ENCODE measurements at places on chromosomes 7 and 10.

GRCh38 chr10:101227429-101228152 lies 1.7 kb downstream of the LBX1 start:
- no peak for DNase-seq

- no peak for DNase-seq
Measured at GRCh38 chr7:2610466-2610865, 21.3 kb upstream of the TTYH3 start.

DNA sequence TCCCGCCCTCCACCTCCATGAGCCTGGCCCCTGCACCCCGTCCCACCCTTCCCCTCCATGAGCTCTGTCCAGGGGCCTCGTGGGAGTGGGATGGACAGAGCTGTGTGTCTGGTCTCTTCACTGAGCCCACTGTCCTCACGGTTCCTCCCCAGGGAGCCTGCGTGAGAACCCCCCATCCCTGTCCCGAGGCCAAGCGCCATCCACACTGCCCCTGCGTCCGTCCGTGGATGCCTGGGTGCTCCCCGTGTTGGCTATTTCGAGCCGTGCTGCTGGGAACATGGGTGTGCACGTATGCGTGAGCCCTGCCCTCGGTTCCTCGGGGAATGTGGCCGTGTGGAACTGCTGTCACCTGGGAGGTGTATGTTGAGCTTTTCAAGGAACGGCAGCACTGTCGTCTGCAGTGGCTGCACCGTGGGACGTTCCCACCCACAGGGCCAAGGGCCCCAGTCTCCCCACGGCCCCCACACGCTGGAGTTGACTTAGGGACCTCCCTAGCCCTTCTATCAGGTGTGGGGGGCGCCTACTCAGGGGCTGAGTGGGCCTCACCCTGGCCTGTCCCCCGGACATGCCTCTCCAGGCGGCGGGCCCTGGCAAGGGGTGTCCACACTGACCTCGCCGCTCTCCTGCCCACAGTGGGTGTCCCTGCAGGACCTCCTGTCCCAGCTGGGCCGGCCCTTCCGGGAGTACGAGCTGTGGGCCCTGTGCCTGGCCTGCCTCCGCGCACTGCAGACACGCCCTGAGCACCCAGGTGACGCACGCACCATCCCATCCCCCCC lies 28.1 kb downstream of the KNDC1 start:
- no peak for DNase-seq

GRCh38 chr7:82443036-82443546 lies 486 bp downstream of the CACNA2D1 start:
- no peak for DNase-seq

Data from fibroblast of skin of left biceps (primary cell).